ENCODE measurements at places on chromosomes 16 and 17.

DNA sequence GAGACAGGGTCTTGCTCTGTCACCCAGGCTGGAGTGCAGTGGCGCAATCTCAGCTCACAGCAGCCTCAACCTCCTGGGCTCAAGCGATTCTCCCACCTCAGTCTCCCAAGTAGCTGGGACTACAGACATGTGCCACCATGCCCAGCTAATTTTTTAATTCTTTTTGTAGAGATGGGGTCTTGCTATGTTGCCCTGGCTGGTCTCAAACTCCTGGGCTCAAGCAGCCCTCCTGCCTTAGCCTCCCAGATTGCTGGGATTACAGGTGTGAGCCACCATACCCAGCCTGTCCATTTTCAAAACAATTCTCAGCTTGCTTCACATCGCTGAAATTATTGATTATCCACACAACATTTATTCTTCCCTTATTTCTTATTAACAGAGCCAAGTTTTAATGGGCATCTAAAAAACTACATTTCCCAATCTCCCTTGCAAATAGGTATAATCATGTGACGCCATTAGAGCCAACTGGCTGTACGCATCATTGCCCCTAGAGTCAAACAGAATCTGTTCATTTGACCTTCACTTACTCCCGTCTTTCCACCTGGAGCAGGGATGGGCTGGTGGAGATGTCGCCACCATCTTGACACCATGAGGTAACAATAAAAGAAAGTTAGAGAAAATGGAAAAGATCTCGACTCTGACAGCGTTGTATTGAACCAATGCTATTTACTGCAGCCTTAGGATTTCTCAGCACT, 148.0 kb upstream of the FOXF1 start:
- no peak for DNase-seq

- no peak for DNase-seq
Measured at GRCh38 chr17:30378241-30378824, 394 bp upstream of the CPD start.

DNA sequence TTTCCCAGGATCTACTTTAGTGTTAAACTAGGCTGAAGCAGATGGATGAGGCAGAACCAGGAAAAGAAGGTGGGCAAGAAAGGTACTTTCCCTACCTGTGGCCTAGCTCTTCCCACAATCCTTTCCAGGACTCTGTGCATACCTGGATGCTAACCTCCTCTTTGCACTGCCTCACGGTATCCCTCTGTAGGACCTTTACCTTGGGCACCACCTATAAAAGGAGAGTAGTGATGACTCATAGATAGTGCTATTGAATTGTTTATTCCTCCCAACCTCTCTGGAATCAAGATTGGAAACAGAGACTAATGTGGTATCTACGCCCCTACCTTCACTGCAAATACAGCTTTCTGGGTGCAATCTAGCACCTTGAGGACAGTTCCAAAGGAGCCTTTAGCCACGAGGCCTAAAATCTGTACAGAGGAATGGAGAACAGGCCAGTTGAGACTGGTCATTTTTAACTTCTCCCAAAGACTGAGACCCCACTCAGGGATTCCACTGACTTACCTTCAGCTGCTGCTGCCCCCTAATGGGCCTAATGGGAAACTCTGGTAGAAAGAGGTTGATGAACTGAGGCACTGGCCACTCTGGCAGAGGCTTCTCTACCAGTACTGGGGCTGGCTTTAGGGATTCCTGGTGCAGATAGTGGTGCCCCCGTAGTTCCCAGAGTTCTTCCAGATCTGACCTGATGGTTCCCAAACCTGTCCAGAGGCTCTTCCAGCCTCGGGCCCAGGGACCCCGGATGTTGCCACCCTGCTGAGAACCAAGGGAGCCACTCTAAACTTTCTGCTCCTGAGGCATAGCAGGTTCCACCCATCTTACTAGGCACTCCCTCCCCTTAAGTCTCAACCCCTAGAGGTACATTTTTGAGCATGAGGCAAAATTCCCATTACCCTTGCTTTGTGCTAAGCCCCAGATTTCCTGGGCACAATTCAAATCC, 781 bp downstream of the RSKR start:
- no peak for DNase-seq

DNA sequence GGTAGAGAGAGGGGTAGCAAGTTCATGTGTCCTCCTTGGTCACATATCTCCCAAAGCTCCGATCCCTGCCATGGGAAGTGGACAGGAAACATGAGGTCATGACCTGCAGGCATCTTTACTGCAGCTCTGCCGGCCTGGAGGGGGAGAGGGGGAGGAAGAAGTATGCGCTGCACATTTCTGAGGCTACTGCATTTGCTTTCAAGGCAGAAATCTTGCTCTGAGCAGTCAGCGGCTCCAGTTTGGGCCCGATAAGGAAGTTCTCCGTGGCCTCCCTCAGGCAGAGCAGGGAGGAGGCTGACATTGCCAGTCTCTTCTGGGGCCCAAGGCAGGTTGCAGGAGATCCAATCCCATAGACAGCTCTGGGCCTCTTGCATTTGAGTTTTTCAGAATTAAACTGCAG, 1.5 kb upstream of the NHERF1 start:
- no peak for DNase-seq

GRCh38 chr17:16529906-16530305, 37.9 kb upstream of the LRRC75A start:
- DNase-seq = no peak
